ENCODE measurements at places on chromosomes 2 and 18. TPM values are rescaled to one million over a fixed set of nuclear protein-coding genes. Genes with fewer than 3 reads are reported as not detected.

GRCh38 chr18:3189884-3190283, 29.9 kb downstream of the MYOM1 start:
- no peak for DNase-seq

GRCh38 chr18:24536326-24536725, 75.9 kb downstream of the HRH4 start:
- no peak for DNase-seq

GRCh38 chr2:82641598-82642180, 1817.4 kb downstream of the SUCLG1 start:
- DNase-seq: no peak

- no peak for DNase-seq
Measured at GRCh38 chr18:24080861-24081260, 58.0 kb upstream of the CABYR start.

DNA sequence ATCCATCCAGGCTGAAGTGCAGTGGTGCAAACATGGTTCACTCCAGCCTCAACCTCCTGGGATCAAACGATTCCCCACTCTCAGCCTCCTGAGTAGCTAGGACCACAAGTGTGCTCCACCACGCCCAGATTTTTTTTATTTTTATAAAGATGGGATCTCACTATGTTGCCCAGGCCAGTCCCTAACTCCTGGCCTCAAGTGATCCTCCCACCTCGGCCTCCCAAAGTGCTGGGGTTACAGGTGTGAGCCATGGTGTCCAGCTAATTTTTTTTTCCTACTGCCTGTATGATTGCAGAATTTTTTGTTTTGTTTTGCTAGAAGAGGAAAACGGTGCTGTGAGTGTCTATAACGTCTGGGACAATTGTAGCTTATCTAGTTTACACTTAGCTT, 38.3 kb downstream of the ADI1 start:
- DNase-seq: no peak

MRPL44 gene
- 25.7 TPM for polyA plus RNA-seq

GRCh38 chr2:135913727-135914365, 37.6 kb upstream of the MCM6 start:
- peak; percentile 20 for DNase-seq

TSPYL6 gene
- 0.10 TPM for polyA plus RNA-seq

DNA sequence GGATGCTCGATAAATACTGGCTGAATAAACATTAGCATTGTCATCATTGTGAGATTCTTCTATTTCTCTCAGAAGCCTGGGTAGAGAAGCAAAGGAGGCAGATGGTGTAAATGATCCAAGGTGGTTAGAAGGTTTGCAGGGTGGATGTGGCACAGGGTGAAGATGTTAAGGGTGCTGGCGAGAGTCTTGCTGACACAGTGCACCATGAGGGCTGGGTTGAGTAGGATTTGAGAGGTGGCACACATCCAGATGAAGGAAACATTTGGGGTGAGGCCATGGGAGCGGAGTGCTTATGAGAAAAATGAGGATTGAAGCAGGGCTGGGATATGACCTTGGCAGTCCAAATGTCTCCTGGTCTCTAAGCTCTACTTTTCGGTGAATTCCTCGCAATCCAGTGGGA, 17.8 kb upstream of the CPO start:
- no peak for DNase-seq

DNA sequence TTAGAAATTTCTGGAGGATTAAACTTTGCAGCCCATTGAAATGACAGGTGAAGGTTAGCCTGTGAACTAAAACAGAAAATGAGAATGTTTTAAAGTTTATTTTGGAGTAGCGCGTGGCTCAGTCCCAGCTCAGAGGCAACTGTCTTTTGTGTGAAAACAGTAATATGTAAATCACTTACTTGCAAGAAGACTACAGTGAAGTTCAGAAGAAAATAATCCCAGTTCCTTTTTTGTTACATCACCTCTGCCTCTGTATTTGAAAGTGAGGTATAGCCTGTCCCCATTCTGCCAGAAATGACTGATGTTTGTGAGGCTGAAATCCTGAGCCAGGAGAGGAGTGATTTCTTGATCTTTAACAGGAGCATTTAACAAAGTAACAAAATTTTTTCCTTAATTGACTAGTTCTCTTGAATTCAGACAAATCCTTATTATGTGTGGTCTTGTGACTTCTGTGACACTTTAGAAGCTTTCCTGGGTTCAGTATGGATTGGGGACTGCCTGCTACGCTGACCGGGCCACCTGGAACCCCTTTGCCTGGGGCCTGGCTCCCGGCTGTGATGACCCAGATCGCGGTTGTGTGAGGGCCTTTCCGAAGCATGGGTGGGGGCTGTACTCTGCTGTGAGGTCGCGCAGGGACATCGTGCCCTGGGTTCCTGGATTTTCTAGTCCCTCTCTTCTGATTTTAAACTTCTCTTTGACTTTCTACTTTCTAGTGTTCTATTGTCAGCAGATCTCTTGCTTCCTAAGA, 24.3 kb downstream of the TRAPPC12 start:
- DNase-seq: no peak

MTIF2 gene
- polyA plus RNA-seq: 20.1 TPM

- DNase-seq: no peak
Measured at GRCh38 chr2:43344868-43345373, 118.5 kb upstream of the ZFP36L2 start.

DNA sequence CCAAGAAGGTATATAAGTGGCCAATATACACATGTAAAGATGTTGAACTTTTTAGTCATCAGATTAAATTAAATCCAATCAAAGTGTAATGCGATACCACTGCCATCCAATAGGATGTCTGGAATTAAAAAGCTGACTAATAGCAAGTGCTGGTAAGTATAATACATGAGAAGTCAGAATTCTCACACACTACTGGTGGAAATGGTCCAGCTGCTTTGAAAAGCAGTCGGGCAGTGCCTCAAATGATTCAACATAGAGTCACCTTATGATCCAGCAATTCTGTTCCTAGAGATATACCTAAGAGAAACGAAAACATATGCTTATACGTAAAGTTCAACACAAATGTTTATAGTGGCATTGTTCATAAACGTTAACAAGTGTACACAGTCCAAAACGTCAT, 124.1 kb upstream of the MYT1L start:
- no peak for DNase-seq

DNA sequence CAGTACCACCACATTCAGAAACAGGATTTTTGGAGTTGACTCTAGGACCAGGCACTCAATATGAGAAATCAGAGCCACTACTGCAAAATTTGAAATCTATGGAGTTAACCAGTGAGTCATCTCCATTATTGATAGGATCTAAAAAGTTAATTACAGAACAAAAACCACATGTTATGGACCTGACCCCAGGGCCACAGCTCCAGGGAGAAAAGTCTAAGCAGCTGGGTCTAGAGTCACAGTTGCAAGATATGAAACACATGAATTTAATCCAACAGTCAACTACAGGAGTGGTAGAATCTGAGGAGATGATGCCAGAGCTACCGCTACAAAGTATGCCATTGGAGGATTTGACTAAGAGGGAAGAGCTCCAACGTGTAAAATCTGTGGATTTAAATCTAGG, 13.4 kb upstream of the ZNF512 start:
- no peak for DNase-seq

DNA sequence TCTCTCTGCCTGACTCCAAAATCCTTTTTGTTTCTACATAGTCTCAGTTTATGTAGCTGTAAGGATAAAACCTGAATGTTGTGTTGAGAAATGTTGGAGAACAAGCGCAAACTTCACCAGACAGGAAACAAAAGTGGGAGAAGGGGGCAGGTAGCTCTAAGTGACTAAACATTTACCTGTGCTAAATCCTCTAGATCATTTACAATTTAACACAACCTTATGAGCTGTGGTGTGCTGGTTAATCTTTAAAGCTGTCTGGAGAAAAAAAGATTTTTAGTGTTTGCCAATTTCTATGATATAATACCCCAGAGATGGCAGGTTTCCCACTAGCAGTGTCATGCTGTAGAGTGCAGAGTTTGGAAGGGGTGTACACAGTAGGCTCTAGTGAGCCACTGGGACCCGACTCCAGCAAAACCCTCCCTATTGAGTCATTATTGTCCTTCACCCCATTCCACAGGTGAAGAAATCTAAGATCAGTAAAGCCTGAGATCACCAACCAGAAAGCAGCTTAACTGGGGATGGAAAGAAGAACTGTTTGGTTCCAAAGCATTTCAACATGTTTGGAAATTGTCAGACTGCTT, 992.0 kb downstream of the DCDC2C start:
- no peak for DNase-seq

DNA sequence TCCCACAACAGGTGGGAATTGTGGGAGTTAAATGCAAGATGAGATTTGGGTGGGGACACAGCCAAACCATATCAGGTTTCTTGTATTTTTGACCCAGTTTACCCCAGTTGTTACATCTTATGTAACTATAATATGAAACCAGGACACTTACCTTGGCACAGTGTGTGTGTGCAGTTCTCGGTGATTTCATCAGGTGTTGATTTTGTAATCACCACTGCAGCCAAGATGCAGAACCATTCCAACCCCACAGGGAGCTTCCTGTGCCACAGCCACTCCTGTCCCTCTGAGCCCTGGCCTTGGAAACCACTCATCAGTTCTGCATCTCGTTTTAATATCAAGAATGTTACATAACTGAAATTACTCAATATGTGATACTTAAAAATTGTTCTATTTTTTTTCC, 31.8 kb downstream of the ATP9B start:
- DNase-seq: no peak

GAL3ST2 gene
- 0.20 TPM for polyA plus RNA-seq

DNA sequence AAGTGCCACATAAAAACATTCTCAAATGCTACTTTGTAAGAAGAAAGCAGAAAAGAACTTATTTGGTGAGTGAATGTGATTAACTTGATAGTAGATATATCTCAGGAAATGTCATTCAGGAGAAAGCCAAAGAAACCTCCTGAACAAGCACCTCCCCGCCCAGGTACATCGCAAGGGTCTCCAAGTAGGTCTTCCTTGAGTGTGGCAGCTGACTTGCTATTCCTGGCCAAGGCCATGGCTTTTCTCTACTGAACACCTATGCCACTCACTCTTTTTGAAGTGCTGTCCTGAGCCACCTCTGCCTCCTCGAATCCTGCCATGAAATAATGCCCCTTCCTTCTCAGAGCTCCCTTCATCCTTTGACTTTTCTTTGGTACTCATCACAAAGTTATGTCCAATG, 54.0 kb downstream of the NDUFA10 start:
- no peak for DNase-seq

- DNase-seq: no peak
Measured at GRCh38 chr18:48735080-48735676, 196.3 kb downstream of the CTIF start.

- no peak for DNase-seq
Measured at GRCh38 chr18:2139691-2140090, 431.6 kb downstream of the METTL4 start.

- DNase-seq: no peak
Measured at GRCh38 chr2:10036095-10036884, 7.1 kb upstream of the KLF11 start.

- no peak for DNase-seq
Measured at GRCh38 chr2:101150306-101151145, 656 bp downstream of the TBC1D8 start.

GRCh38 chr18:74652392-74652988, 54.8 kb downstream of the ZNF407 start:
- no peak for DNase-seq

NETO1 gene
- not detected for polyA plus RNA-seq

DNA sequence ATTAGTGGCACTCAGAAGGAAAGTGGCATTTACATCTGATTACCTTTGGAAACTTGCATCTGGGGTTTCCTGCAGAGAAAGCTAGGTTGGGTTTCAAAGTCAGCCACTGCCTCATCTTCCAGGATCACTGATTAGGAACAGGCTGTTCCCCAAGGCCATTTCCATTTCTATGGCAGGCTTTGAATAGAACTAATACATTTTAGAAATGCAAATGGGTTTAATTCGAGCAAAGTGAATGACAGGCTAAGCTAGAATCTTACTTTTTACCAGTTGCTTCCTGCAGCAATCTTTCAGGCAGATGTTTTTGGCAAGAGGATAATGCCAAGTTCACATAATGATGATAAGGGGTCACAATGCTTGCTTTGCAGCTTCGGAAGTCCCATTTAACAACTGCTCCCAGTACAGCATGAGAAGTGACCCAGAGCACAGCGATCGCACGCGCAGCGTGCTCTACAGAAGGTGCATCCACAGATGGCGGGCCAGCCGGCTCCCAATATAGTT, 336.7 kb downstream of the LPIN1 start:
- no peak for DNase-seq

GRCh38 chr18:76544511-76545345, 49.7 kb upstream of the ZNF516 start:
- DNase-seq: no peak

DNA sequence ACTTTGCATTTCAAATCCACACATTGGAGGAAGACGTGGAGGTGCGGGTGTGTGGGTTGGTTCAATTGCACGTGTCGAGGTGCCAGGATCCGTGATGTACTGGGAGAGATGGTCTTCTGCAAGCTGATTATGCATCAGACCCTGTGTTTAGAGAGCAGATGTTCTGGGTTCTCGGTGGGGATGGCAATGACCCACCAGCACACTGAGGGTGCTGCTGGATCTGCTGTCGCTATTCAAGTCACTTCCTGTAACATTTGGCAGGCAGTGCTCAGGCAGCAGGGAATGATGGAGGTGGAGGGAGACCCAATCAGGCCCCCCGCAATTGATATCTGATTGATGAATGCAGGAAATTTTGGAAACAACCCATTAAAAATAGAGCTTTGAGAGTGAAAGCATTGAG, 830.1 kb upstream of the POU3F3 start:
- DNase-seq: no peak

- DNase-seq: no peak
Measured at GRCh38 chr18:47081578-47081977, 46.2 kb upstream of the ELOA2 start.

LBX2 gene
- polyA plus RNA-seq: 1.2 TPM

GRCh38 chr2:207802650-207803049, 32.9 kb upstream of the FZD5 start:
- DNase-seq: no peak

DNA sequence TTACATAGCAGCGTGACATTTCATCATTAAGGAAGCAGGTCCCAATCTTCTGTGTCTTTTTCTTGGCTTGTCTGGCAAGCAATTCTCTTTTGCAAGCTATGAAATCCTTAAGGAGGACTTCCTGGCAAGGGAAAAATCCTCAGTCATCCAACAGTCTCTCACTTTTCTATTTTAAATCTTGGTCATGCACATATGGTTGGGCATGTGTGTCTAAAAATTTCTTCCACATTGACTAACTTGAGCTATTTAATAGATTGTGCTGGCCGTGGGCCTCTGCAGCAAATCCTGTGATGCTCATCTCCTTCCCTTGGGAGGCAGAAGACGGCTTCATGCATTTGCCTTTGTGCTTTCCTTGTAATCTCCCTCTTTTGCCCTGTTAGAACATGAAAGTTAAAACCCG, 634.3 kb upstream of the FANCL start:
- DNase-seq: peak; percentile 46

Data from forelimb muscle (tissue), 1 donor.